ENCODE measurements at places on chromosomes 3 and 15.

DNA sequence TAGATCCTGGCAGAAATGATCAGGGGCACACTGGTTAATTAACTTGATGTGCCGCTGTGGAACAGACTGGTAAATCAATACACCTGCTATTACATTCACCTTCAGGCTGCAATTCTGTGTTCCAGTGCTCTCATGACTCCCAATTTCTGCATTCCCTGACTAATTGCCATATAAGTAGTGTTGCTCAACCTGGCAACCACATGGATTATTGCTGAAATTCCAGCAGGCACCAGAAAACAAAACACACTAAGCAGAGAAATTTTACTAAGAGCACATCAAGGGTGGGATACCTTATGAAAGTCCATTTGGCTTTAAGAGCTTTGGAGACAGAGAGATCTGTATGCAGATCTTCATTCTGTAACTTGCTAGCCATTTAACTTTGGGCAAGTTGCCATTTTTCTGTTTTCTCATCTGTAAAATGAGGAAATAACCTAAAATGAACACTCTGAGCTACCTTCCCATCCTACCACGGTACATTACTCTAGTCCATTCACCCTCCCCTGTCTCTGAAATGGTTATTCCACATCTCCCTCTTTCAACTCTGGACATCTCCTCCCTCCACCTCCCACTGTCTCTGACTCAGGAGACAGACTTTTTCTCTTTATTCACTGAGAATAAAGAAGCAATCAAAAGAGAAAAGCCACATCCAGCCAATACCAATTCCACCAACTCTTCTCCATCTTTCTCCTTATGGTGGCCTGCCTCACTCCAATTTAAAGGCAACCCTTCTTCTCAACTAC lies 54.6 kb downstream of the STAC start:
- DNase-seq, result peak; percentile 62

DNA sequence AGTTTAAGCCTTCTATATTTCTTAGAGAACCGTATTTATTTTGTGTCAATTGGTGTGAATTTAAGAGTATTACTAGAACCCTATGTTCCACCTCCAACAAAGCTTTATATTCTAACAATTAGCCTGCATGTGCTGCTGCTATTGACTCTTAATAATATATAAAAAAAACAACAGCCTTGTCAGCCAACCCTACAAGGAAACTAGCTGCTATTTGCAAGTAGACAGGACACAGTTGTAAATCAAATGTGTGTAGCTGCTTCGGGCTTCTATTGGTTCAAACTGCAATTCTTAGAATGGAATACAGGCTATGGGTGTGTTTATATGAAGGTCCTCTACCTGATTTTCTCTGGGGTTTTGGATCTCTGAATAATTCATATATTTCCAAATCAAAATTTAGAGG lies 60.7 kb downstream of the ZBTB20 start:
- DNase-seq, result no peak

DNA sequence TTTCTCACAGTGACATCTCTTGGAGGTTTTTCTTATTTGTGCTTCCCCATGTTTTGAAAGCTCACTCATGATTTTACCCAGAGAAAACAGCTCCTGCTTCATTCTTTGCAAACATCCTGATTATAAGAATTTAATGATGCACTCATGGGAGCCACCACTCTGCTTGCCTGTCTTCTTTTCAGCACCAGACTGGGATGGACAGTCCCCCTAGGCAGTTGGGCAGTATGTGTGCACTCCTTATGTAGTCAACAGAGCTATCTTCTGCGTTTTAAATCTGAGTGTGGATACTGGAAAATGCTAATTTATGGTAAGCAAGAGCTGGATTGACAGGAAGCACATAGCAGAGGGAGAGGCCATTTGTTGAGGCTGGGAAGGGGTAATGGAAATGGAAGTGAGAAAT lies 276.1 kb downstream of the AGBL1 start:
- no peak for DNase-seq

DNA sequence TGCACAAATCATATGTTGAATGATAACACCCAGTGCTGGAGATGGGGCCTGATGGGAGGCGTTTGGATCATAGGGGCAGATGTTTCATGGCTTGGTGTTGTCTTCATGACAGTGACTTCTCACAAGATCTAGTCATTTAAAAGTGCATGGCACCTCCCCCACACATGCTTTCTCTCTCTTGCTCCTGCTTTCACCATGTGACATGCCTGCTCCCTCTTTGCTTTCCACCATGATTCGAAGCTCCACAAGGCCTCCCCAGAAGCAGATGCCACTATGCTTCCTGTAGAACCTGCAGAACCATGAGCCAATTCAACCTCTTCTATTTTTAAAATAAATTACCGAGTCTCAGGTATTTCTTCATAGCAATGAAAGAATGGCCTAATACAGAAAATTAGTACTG lies 17.8 kb upstream of the SH3BP5 start:
- DNase-seq, result no peak

DNA sequence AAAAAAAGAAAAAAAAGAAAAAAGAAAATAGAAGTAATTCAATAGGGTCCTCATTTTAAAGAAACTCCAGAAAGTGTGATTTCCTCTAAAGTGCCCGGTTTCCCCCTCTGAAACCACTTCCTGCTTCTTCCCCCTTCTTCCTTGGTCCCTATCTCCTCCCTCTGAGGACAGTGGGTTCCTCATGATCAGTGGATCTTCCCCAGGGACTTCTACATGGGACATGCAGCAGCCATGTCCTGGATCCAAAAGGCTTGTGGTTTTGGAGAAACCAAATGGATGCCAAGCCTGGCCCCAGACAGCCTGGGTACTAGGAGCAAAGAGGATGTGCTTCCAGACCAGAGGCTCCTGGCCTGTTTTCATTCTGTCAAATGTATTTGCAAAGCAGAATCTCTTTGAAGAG lies 26.6 kb upstream of the SMAD6 start:
- DNase-seq, result peak; percentile 25

DNA sequence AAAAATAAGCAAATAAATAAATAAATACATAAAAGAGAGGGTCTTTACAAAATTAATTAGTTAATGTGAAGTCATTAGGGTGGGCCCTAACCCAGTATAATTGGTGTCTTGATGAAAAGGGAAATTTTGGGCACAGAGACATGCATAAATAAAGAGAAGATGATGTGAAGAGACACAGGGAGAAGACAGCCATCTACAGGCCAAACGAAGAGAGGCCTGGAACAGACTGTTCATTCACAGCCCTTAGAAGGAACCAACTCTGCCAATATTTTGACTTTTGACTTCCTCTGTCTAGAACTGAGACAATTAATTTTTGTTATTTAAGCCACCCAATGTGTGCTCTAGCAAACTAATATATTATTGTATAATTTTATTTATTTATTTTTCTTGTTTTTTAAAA lies 29.6 kb upstream of the SELENOK start:
- peak; percentile 41 for DNase-seq

DNA sequence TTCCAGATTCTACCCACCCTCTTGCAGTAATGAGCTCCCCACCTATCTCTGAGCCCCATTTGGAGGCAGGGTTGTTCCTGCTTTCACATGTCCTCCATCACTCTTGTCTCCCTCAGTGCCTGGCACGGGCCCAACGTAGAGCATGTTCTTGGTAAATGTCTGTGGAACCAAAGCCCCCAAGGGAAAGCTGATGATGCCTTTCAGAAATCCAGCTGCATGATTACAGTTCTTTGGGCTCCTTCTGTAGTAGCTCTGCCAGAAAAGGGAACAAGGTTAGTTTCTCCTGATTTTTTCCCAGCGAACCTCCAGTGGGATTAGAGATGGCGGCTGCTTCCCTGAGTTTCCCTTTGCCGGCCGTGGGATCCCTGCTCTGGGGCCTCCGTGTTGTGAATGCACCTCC lies 39.3 kb downstream of the CGNL1 start:
- no peak for DNase-seq

DNA sequence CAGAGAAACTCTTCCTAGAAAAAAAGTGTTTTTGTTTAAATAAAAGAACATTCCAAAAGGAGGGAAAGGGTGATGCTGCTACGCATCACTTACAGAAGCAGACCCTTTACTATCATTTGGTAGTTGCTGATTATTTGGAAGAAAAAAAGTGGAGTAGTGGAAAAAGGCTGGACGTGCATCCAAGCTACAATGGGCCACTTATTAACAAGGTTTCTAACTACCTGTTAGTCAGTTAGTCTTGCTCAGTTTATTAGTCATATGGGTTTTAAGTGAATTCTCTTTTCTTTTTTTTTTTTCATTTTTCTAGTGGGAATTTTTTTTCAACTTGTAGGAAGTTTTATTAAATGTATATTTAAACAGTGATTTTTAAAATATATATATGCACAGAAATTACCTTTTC lies 866.0 kb downstream of the MCTP2 start:
- no peak for DNase-seq

- no peak for DNase-seq
These were observed 30.0 kb upstream of the ABHD17C start for GRCh38 chr15:80665151-80665550.

DNA sequence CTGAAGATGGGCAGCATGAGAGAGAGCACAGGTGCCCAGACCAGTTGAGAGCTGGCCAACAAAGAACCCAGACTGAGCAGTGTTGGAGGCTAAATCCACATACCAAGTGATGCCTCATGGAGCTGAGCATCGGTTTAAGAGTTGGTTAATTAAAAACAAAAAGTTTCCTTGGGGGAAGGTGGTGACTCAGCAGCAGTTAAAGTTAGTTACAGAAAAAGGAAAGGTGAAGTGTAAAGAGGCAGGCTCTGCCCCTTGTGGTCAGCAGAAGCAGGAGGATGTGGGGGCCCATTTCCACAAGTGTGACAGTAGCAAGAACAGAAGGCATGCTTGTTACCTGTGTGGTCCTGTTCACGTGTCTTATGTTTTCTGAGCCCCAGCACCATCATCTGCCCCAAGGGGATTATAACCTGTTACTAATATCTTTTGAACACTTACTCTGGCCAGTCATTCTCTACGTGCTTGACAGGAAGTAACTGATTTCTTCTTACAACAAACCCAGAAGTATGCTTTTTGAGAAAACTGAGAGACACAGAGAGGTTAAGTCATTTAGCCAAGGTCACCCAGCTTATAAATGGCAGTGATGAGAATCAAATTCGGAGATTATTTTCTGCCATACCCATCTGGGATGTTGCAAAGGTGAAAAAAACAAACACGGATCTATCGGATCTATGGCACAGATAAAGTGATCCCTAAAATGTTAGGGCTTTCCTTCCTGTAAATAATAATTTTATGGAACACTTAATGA lies 91.0 kb downstream of the EPHB1 start:
- peak; percentile 36 for DNase-seq

DNA sequence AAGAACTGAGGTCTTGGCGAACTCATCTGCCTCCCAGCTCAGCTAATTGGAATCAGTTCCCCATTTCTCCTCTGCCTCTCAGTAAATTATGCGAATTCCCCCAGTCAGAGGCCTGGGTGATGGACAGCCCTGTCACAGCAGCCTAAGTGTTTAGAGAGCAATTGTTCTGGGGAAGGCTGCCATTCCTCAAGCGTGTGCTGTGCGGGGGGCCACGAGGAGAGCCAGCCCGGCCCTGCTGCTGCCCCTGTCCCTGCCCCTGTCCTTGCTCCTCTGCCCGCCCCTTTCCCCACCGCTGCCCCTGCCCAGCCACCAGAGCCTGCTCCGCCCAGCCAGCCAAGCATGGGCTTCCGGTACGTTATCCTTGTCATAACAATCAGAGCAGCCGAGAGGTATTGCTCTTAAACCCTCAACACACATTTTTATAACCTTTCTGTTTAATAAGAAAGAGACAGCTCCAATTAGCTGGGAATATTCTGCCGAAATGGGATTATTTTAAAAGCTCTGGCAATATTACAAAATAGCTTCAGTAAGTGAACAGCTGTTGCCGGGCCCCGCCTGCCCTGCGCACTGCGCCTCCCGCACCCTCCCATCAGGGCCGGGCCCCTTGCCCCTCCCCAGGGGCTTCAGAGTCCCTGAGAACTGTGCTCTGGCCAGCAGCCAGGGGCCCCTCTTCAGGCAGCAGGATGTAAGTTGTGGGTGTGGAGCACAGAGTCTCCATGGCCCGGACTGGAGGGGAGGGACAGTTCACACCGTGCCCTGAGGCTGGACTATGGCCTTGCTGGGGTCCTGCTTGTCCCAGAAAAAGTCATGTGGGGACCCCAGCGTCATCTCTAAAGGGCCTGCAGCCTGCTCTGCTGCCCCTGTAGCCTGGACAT lies 12.4 kb upstream of the CACNA2D2 start:
- DNase-seq, result peak; percentile 15

GRCh38 chr3:193564012-193564411 lies 9.3 kb upstream of the ATP13A4 start:
- no peak for DNase-seq

DNA sequence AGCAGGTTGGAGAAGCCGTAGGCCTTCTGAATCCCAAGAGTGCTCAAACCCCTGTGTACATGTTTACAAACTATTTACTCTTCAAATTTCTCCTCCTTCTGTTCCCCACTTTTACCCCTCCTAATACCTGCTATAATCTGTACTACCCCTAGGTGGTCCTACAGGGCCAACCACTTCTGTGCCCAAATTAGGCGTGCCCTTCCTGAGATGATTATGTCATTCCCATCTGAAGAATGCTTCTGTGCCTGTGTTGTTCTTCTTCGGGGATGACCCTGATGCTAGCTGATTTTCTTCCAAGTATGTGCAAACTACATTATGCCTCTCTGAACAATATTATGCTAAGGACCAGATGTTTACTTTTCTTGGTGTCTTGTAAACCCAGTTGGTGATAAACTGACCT lies 20.5 kb downstream of the RBP2 start:
- no peak for DNase-seq

GRCh38 chr3:9899289-9899791 lies 3.3 kb upstream of the IL17RE start:
- DNase-seq, result no peak

- DNase-seq, result peak; percentile 84
These were observed at the start of gene BOC for GRCh38 chr3:113211330-113212149. Gene BOC, plus strand, starts transcription at chr3:113211557. Its CDS starts 38,246 bp downstream, at chr3:113249803.

GRCh38 chr3:10470120-10471053 lies 35.0 kb downstream of the ATP2B2 start:
- no peak for DNase-seq

Measured in EH (cell line).